ENCODE measurements at places on chromosomes 3 and 15.

DNA sequence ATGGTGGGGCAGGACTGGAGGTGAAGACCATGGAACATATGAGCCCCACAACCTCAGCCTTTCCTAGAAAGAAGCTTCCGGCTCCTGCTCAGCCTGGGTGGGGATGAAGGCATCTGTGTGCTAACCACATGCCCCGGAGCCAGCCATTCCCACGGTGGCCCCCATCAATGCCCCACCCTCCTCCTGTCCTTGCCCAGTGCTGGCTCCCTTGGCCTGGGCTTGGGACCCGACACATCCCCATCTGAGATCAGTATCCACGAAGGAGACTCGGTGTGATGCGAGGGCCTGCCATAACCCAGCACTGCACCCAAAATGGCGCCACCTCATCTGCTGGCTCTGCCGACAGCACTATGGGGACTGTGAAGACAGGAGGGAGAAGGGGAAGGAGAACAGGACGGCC, 16.5 kb upstream of the PLXND1 start:
- no peak for DNase-seq

GRCh38 chr15:35934383-35935049, 388.6 kb upstream of the DPH6 start:
- no peak for DNase-seq

DNA sequence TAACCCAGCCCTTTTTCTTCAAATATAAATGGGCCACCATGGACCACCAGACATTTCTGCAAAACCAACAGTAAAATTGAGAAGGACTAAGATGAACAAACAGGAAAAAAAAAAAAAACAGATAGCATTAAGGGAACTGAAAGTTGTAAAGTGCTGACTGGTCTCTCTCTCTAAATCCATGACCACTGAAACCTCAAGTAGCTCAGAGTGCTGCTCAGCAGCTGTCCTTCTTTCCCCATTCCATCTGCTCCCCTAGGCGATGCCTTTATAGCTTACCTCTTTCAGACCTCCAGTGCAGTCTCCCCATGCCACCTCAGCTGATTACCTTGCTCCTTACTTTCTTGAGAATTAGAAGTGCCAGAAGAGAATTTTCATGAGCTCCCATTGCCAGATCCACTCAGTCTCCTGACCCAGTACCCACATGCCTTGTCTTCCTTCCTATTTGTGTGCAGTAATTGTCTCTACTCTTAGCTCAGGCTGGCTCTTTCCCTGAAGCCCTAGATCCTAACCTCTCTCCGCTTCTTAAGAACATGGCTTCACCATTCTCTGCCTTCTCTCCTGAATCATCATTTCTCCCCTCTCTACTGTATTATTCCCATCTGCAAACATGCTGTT, 23.9 kb upstream of the XIRP1 start:
- DNase-seq = no peak

DNA sequence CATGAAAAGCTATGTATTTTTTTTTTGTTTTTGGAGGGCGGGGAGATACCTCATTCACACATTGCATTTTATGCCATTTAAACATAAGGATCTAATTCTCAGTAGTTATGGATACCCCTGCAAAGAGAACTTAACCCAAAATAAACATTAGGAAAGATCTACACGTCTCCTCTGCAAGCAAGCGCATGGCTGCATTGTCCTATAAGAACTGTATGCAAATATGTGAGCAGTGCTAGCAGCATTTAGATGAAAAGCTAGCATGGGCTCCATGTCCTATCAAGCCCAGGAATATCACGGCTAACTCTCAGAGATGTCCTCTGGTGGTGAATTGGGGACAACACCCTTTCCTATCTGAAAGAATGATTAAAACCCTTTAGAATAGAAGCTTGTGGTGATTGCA, 292.8 kb downstream of the MEX3B start:
- no peak for DNase-seq

- no peak for DNase-seq
Measured at GRCh38 chr15:91698241-91698640, 155.3 kb upstream of the SLCO3A1 start.

DNA sequence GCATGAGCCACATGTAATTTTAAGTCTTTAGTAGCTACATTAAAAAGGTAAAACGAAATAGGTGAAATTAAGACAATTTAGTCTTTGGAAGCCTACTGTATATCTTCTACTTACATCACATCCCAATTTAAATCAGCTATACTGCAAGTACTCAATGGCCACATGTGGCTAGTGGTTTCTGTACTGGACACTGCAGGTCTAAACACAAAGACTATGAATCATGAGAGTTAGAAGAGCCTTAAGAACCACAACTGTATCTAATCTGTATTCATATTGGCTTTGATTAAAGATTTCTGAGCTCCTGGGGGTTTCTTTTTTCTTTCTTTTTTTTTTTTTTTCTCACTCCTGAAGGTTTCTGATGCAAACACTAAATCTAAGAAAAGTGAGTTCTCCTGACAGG, 2.3 kb upstream of the EIF1B start:
- DNase-seq = no peak

DNA sequence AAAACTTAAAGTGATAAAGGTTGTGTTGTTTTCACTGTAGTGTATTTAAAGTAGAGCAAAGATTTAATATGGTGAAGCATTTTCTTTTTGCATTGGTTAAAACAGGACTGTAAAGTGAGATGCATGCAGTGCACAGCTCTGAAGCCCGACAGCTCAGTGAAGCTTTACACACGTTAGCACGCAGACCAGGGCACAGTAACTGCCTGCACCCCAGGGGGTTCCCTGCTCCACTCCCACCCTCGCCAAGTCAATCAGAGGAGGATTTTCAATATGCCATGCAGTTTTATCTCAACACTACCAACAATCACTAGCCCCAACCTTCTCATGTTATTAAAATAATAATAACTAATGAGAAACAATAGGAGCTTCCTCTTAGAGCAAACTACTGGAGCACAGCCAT, 28.1 kb upstream of the BCL2L10 start:
- no peak for DNase-seq

GRCh38 chr15:68639926-68640600, 61.3 kb downstream of the CORO2B start:
- no peak for DNase-seq

DNA sequence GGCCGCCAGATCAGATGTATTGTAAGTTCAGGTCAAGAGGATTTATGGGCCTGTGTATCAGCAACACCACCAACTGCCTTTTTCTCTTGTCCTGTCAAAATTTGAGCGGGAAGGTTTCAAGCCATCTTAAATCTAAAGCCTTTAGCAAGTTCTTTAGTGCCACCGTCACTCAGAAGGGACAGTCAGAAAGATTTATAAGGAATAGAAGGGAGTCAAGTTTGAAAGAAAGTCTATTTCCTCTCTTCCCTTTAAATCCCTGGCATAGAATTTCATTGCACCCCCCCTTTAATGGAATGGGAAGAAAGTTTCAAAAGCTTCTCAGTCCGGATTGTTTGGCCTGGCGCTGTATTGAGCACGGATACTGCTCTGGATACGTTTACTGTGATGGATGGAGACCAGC, 359.4 kb downstream of the FEZF2 start:
- DNase-seq = no peak

DNA sequence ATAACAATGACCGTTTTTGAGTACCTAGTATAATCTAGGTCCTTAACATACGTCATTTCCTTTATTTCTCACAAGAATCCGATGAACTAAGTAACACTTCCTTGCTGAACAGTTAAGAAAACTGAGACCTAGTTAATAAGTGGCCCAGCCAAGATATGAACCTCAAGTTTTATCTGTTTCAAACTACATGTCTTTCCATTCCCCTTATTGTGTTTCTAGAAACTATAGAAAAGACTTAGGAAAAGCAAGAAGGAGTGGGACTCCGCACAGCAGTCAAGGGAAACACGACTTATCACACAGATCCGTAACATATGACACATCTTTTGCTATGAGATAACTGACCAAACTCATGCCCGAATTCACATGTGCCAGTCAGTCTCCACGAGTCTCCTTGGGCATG, 221.2 kb upstream of the ADAMTS9 start:
- no peak for DNase-seq

DNA sequence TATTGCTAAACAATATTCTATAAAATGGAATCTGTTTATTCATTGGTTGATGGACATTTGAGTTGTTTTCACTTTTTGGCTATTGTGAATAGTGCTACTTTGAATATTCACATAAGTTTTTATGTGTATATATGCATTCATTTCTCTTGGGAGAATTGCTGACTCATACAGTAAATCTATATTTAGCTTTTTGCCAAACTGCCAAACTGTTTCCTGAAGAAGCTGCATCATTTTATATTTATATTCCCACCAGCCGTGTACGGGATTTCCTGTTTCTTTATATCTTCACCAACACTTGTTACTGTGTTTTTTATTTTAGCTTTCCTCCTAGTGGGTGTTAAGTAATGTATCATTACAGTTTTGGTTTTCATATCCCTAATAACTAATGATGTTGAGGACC, 12.5 kb upstream of the TCAIM start:
- DNase-seq = no peak

- DNase-seq = no peak
Measured at GRCh38 chr3:128548426-128549282, 55.7 kb upstream of the GATA2 start.

GRCh38 chr3:110944782-110945181, 126.8 kb upstream of the NECTIN3 start:
- no peak for DNase-seq

DNA sequence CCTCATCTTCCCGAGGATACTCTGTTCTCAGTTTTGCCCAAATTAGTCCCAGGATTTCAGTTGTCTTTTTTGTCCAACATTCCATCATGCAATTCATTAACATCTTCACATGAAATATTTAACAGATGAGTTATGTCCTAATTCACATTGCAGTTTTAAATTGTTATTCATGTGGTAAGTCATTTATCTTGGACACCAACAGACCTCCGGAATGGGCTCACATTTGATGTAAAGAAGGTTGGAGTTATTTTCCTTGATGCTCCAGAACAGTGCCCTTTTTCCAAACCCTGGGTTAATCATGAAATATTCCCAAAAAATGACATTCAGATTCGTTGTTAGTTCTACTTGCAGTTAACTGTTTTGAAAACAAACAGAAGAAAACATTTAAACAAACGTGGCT, 32.8 kb upstream of the LRTM1 start:
- DNase-seq = no peak

DNA sequence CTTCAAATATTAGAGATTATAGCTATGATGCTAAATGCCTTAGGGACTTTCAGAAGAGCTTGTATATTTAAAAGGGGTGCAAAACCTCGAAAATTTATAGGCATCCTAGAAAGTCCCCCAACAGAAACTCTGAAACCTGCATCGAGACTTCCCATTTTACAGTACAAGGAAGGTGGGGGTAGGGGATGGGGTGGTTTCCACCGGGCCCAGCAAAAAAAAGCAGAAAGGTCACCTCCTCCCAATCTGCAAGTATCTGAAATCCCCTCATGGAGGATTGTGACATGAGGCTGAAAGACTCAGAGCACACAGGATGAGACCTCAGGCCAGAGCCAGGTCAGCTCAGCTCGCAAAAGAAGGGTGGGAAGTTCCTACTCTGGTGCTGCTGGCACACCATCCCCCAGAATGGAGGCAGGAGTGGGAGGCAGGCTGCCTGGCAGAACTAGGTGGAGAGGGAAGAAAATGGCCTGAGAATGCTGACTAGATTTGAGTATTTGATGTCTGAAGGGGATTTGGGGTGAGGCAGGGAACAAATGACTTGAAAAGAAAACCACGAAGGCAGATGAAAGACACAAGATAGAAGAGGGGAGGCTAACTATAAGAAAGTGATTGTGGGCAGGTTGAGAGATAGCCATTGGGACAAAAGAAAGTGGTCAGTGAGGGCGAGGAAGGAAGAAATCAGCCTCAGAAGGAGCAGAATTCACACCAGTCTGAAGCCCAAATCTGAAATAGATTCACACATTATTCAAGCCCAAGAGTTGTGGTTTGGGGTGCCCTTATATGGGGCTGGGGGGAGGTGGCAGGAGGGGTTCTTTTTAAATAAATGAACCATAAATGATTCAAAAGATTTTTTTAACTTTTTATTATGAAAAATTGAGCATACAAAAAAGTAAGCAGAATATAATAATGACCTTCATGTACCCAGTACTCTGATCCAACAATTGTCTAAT, 22.5 kb upstream of the TSC22D2 start:
- no peak for DNase-seq

- DNase-seq = no peak
Measured at GRCh38 chr15:42427429-42428223, 63.3 kb downstream of the ZNF106 start.

DNA sequence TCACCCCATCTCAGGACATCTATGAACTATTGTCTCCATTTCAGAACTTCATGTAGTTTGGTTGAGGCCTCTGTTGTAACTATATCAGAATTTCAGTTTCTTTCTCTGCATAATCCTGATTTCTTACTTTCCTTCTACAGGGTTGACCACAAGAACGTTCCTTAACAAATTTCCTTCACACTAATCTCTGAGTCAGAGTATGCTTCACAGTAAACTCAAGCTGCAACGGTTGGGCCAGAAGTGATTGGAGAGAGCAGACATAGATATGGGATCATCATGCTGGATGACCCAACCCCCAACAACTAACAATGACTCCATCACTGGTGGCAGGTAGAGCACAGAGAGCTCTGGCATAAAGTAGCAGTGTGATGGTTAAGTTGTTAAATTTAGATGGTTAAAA, 128.8 kb upstream of the OSTN start:
- no peak for DNase-seq

GRCh38 chr3:138271189-138271794, 58.4 kb downstream of the NME9 start:
- DNase-seq = no peak

DNA sequence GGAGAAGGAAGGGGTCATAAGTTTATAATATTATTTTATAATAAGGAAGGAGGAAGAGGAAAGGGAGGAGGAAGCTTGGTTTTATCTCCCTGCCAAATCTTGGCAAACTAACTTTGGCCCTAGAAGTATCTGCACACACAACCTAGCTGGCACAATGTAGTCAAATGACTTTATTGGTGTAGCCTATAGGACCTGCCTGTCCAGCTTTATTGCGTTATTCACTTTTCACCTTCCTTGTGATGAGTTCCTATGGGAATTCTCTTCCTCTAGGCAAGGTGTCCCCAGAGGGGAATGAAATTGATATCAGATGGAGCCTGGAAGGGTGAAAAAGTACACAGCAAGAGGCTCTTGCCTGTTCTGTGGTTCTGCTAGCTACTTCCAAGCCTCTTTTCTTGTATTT, 111.2 kb upstream of the SLC25A36 start:
- DNase-seq = no peak

- no peak for DNase-seq
Measured at GRCh38 chr15:88745696-88746095, 57.5 kb upstream of the ACAN start.

GRCh38 chr3:158713094-158713499, 19.2 kb downstream of the RARRES1 start:
- DNase-seq = no peak

- no peak for DNase-seq
Measured at GRCh38 chr15:68409736-68410370, 22.1 kb downstream of the ITGA11 start.

GRCh38 chr3:150755902-150756301, 7.1 kb downstream of the SIAH2 start:
- no peak for DNase-seq

GRCh38 chr3:138467931-138468330, 33.5 kb downstream of the ESYT3 start:
- no peak for DNase-seq
